ENCODE measurements at places on chromosomes 1 and 21.

DNA sequence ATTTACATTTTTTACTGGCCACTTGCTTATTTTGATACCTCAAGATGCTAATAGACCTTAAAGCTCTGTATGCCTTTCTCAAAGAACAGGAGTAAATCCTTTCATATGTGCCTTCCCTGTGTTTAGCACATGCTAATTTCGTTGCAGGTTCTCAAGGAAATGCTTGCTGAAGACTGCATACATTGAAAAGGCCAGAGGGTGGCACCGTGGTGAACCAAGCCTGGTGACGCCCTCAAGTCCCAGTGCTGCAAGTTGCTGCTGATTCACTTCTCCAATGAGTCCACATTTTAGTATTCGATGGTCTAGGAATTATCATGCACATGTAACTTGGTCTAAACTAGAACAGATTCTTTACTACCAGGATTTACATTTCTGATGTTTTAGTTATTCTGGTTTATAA, 94.1 kb downstream of the CLDN17 start:
- no peak for DNase-seq

- DNase-seq = no peak
Measured at GRCh38 chr21:21750124-21750825, 752.1 kb downstream of the NCAM2 start.

- DNase-seq = no peak
Measured at GRCh38 chr1:224435318-224435763, 744 bp upstream of the WDR26 start.

- no peak for DNase-seq
Measured at GRCh38 chr1:229280921-229281320, 10.0 kb downstream of the RAB4A start.

DNA sequence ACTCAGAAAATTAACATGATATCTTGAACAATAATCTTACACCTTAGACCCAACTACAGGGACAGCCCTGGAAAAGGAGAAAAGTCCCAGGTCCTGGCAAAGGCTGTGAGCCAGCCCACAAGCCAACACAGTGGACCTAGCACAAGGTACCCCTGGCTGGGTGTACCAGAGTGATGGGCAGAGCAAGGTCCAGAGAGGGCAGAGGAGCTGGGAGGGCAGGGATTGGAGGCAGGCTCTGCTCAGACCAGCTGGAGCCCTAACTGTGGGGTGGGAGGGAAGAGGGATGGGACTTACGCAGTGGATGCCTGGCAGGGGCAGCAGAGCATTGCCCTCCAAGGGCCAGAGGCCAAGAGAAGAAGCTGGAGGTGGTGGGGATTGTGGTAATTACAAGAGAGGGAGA, 101.6 kb downstream of the KCND3 start:
- no peak for DNase-seq

DNA sequence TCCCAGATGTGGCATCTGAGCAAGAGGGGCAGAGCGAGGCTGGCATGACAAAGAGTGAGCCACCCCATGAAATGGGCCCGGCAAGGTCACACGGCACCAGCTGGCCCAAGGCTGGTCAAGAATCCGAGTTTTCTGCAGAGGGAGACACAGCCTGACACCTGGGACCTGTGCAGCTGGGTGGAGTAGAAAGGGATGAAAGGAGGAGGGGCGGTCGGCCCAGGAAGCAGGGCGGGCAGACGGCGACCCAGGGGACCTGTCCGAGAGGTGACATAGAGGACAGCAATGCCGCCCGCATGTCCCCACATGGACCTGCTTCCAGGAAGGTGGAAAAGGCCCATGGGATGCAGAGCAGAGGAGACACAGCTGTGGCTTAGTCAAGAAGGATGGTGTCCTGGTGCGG, 137.7 kb downstream of the PRDM16 start:
- no peak for DNase-seq

DNA sequence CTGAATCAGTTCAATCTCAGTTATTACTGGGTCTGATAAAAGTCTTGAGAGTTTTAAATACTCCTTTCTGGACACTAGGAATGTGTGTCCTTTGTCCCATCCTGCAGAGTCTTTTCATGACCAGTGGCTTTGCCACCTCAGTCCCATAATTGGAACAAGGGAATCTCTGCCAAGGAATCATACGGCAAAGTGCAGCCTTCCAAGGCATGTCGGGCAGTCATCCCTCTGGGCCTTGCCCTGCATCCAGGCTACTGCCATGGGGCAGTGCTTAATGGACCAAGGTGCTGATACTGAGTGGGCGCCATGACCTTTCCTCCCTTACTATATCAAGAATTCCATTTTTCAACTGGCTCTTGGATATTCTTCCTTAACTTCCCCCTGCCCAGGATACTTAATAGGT, 195.3 kb downstream of the ZC3H11B start:
- DNase-seq = no peak

GRCh38 chr1:99662539-99663080, 16.7 kb downstream of the PALMD start:
- no peak for DNase-seq

DNA sequence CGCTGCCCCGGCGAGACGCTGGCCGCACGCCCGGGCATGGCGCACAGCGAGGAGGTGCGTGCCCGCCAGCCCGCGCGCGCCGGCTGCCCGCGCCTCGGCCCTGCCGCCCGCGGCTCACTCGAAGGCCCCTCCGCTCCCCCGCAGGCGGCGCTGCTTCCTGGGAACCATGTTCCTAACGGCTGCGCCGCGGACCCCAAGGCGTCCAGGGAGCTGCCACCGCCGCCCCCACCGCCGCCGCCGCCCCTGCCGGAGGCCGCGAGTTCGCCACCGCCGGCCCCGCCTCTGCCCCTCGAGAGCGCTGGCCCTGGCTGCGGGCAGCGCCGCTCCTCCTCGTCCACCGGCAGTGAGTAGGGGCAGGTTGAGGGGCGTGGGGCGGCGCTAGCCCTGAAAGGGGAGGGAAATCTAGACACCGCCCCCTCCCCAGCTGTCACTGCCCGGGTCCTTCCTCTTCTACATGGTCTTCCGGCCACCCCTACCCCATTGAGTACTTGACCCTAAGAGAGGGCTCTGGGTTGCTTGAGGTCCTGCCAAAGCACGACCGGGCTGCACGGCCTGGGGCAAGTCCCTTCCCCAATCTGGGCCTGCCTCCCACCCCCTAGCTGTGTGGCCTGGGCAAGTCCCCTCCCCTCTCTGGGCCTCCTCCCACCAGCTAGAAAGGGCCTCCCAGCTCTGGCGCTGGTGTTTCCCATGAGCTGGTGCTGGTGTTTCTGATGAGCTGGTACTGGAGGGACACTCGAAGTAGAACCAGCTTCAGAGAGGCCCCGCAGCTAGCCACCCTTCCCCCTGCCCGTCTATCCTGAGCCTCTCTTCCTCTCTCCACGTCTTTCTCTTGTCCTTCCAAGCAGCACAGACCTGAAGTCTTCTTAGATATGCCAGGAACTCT, 17.0 kb downstream of the TNFRSF25 start:
- DNase-seq = no peak

DNA sequence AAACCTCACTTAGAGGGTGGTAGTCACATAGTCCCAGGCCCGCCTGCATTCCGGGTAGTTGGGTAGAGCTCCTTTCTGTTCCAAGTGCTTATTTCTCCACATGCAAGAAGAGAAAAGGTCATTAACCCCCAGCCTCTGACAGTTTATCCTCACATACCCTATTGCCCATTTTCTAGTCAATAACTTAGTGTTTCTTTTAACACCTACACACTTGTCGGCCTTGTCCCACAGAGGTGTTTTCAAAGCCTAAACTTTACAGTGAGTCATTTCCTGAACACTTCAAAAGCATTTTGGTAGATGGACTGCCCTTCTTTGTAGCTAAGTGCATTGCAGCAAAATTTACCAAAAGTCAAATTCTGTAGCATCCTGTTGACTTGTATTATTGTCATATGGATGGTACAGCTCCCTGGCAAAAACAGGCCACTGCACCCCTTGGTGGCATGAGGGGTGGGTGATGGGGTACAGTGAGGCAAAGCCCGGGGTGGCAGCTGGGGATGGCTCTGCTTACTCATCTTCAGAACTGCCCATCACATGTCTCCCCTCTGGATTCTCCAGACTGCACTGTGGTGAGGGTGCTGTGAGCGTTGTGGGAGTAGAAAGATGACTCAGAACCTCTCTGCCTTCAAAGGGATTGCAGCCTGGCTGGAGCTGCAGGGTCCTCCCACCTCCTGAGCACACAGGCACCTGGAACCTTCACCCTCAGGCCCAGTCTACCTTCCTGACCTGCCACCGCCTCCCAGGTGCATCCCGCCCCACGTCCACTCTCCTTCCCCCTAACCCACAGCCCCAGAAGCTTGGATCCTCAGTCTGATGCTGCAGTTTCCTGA, 45.8 kb upstream of the DMRTB1 start:
- DNase-seq = peak; percentile 19

GRCh38 chr21:28344985-28345384, 647.7 kb downstream of the LTN1 start:
- DNase-seq = no peak

GRCh38 chr1:19844731-19845495, 29.8 kb upstream of the RNF186 start:
- DNase-seq = no peak

GRCh38 chr1:73868810-73869336, 329.1 kb downstream of the LRRIQ3 start:
- no peak for DNase-seq

GRCh38 chr1:21216835-21217811, 40.4 kb upstream of the EIF4G3 start:
- no peak for DNase-seq

DNA sequence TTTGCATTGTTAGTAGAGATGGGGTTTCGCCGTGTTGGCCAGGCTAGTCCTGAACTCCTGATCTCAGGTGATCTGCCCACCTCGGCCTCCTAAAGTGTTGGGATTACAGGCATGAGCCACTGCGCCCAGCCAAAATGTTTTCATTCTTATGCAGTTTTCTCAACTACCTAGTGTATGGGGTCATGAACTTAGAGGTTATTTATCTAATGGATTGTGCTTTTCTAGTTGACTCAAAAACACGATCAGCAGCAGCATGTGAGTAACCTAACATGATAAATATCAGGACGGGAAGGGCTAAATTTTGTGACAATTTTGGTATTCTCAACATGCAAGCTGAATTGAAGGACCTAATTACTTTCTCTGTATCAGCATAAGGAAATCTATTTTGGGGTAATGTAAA, 9.2 kb upstream of the CD84 start:
- DNase-seq = no peak

GRCh38 chr1:31704271-31705079, 658 bp upstream of the COL16A1 start:
- DNase-seq = no peak

- DNase-seq = no peak
Measured at GRCh38 chr1:47761201-47761930, 235.8 kb downstream of the TRABD2B start.

- no peak for DNase-seq
Measured at GRCh38 chr1:51268634-51269033, 32.6 kb downstream of the RNF11 start.

DNA sequence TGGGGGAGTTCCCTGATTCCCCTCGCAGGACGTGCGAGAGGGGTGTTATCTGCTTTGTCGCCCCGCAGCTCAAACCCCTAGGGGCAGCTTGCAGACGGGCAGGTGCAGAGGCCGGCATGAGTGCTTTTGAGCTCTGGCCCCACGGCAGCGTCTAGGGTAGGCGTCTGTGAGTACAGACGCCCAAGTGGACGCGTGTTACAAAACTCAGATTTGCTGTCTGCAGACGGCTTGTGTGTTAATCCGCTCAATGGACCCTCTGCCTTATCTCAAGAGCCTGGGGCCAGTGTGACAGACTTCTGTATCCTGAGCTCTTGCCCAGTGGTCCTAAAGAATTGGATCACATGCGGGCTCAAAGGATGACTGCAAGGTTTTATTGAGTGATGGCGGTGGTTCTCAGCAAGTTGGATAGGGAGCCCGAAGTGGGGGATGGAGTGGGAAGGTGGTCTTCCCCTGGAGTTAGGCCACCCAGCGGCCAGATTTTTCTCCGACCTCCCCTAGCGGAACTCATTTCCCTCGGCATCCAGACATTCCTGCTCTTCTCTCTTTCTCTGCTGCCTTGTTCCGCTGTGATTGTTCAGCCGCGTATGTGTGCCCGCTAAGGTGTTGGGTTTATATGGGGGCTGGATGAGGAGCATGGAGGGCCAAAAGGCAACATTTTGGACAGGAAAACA, 9.4 kb downstream of the CFHR4 start:
- no peak for DNase-seq

DNA sequence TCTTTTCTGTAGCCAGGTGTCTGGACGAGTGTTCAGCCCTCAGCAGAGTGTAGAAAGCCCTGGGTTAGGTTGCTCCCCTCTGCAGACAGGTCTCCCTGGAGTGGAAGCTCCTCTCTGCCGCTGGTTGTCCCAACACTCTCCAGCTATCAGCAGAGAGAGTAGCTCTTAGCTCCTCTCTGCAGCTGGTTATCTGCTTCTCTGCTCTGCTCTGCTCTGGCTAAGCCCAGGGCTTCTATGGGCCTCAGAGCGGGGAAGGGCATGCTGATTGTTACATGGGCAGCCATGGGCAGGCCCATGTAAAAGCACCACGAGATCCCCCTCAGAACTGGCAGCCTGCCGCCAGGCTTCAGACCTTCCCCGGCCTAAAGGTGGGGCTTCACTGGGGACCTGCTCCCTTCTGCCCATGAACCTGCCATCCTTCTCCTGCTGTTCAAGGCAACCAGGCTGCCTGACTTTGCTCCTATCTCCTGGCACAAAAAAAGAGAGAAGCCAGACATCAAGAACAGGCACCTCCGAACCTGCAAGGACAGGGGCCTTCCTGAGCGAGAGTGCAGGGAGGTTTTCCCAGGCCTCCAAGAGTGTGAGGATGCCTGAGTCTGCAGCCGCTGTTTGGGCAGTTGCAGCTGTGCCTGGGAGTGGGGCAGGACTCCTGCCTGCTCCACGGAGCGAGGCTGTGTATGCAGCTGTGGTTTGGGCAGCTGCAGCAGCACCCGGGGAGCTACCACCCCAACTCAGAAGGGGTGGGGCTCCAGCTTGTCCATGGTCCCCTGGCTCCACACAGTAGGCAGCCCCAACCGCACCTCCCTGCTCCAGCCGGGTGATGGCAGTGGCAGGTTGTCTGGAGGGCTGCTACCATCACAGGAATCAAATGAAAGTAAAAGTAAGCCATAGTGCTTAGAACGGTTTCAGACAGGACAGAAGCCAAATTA, 973.7 kb downstream of the LTN1 start:
- DNase-seq = no peak

GRCh38 chr1:35452106-35452774, 105.0 kb downstream of the KIAA0319L start:
- no peak for DNase-seq

DNA sequence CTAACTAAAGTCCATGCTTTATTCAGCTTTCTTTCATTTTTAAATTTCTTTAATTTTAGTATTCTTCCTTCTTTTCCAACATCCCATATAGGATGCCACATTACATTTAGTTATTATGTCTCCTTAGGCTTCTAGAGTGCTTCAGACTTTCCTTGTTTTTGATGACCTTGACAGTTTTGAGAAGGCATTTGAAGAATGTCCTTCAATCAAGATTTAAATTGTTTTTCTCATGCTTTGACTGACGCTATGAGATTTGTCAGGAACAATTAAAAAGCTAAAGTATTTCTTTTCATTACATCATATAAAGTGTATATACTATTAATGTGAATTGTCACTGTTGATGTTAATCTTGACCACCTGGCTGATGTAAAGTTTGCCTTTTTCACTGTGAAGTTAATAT, 173.7 kb upstream of the LYPLAL1 start:
- no peak for DNase-seq

- peak; percentile 21 for DNase-seq
Measured at GRCh38 chr1:18951818-18952391, 4.6 kb downstream of the IFFO2 start.

- DNase-seq = no peak
Measured at GRCh38 chr1:59333626-59334277, 36.9 kb downstream of the FGGY start.

- no peak for DNase-seq
Measured at GRCh38 chr1:30023339-30024022, 699.9 kb downstream of the MATN1 start.

GRCh38 chr1:98893371-98893770, 111.3 kb downstream of the PLPPR5 start:
- no peak for DNase-seq
